Activated CD4-positive, alpha-beta T cell treated with anti-CD3 and anti-CD28 coated beads for 48 hours (primary cell): ENCODE measurements at places on chromosomes 3 and 15.

- no peak for DNase-seq
Measured at GRCh38 chr3:60081381-60082095, 1031.7 kb upstream of the CFAP20DC start.

- DNase-seq = no peak
Measured at GRCh38 chr15:61524545-61524944, 295.4 kb upstream of the RORA start.

DNA sequence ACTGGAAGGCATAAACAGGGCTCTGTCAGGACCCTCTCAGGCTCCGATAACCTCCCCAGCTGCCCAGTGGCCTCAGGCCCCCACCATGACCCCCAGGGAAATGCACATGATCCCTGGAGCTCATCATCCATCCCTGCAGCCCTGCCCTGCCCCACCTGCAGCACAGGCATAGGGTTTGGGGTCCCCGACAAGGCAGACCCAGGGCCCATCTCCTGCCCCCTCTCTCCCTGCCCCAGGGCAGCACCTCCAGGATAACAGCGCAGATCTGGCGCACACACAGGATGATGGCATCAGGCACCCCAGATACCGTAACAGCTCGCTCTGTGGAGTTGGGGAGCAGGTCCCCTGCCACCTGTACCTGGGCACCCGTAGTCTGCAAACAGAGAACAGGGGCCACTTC is 4.5 kb downstream of the GPR62 start:
- DNase-seq = no peak

DNA sequence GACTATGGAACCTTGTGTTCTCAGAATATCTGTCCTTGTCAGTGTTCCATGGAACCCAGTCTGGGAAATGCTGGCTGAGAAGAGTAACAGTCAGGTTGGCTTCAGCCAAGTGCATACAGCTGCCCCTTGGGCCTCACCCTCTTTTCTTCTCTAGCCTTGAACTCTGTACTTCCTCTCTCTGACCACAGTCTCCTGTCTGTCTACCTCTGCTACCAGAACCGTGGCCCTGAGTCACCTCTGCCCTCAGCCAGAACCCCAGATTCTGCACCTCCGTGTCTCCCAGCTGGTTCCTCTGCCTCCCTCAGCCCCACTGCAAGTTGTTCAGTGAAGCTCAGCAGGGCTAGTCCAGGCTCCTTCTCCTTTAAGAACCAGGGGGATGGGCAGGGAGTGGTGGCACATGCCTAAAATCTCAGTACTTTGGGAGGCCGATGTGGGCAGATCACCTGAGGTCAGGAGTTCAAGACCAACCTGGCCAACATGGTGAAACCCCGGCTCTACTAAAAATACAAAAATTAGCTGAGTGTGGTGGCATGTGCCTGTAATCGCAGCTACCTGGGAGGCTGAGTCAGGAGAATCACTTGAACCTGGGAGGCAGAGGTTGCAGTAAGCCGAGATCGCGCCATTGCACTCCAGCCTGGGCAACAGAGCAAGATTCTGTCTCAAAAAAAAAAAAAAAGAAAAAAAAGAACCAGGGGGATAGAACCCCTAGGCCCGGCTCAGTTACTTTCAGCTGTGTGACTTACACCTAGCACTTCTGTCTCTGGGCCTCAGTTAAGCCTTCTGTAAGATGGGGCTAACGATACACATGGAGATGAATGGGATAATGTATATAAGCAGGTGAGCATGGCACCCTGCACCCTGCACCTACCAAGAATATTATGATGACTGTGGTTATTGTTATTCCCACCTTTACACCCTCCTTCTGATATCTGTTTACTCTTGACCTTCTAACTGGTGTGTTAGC is 24.3 kb upstream of the TATDN2 start:
- peak; percentile 53 for DNase-seq

DNA sequence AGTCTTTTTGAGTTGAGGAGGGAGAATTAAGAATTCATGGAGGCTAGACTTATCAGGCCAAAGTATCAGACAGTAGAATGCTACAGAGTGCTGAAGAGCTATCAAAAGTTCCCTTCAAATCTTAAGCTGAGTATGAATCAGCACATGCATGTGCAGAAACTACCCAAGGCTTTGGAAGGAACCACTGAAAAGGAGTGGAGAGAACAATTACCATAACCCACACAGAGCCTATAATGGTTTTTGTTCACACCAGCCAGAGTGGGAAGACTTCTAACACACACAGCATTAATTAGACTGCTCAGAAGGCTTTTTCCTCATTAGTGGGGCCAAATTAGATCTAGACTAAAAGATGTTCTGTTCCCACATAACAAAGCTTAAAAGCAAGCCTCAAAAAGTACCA is 83.7 kb upstream of the SLC6A11 start:
- DNase-seq = no peak

GRCh38 chr3:62632510-62633294 is 242.5 kb downstream of the CADPS start:
- DNase-seq = no peak

DNA sequence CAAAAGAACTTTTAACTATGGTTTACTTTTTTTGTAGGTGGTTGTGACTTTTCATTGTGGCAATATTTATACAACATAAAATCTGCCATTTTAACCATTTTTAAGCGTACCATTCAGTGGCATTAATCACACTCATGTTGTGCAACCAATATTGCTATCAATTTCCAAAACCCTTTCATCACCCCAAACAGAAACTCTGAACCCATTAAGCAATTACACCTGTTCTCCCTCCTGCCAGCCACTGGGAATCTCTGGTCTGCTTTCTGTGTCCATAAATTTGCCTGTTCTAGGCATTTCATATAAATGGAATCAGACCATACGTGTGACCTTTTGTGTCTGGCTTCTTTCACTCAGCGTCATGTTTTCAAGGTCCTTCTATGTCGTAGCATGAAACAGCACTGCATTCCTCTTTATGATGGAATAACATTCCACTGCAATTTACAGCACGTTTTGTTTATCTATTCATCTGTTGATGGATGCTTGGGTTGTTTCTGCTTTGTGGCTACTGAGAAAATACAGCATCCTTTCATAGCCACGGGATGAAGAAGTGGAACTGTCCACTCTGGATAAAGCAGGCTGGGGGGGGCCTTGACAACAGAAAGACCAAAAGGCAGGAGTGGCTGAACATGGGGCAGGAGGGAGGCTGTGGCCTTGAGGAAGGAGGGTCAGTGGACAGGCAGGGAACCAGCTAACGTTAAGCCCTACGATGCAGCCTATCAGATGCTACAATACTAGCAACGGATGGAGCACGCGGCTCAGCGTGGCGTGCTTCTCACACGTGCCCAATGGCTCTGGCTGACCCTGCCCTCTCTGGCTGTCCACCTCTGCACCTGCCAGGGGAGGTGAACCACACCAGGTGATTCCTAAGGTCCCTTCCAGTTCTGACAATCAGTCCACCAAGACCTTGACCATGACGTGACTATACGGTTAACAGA is 110.9 kb downstream of the SEC22A start:
- no peak for DNase-seq

DNA sequence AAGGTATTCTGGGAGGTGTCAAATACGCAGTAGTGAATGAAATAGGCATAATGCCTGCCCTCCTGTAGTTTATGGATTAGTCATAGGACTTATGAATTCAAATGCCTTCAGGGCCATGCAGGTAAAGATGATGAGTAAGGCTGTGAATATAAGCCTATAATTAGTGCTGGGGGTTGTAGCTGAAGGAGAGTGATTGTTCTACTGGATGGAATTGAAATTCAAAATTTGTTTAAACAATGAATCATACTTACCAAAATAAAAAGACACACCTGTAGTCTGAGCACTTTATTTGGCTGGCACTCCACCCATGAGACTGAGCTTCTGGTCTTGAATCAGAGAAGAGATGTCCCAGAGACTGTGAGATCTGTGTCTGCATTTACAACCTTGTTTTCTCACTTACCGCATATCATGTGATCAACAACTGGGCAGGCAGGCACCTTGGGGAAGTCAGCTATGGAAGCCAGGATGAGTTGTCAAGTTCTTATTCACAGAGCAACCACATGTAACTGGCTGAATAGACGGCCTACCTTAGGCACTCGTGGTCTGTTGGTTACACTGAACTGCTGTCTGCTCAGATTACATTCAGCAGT is 291.8 kb downstream of the NAALADL2 start:
- DNase-seq = no peak

GRCh38 chr3:186775999-186776398 is 7.4 kb upstream of the EIF4A2 start:
- no peak for DNase-seq

GRCh38 chr3:186642014-186642413 is 1.8 kb downstream of the FETUB start:
- peak; percentile 5 for DNase-seq

DNA sequence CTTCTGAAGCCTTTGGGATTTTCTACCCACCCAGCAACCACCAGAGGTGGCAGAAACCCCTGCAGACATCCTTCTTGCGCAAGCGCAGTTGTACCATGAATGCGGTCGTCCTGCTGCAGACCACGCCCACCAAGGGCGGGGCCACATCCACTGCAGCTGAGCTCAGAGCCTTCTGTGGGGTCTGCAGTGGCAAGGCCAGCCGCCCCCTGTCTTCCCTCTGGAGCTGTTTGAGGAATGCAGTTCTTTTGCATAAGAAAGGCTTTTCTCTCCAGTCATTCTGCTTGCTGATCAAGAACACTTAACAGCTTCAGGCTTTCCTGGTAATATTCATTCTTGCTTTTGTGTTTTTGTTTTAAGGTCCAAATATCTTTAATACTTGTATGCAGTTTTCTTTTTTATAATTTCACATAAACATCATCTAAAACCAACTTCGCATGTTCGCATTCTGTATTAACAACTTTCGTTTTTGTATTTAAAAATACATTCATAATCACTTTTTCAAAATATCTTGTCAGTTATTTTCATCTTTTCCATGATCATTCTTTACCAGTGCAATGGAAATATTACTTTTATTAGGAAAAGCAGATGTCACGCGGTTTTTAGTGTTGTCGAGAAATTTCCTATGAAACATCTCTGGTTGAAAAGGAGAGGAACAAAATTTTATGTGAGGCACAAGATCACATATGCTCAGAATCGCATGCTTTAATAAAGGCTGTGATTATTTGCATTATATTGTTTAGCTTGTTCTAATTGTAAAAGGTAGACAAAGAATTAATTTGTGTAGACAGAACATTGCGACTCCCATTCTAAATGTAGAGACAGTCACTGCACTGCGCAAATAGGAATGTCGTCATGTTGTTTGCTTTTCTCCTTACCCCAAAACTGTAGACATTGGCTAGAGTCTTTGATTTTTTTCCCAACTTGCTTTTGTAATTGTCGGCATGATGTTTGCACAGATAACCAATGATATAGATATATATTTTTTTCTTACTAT is 98.1 kb upstream of the SNRPN start:
- DNase-seq = no peak

GRCh38 chr3:50557106-50557505 is 10.4 kb downstream of the C3orf18 start:
- DNase-seq = no peak

DNA sequence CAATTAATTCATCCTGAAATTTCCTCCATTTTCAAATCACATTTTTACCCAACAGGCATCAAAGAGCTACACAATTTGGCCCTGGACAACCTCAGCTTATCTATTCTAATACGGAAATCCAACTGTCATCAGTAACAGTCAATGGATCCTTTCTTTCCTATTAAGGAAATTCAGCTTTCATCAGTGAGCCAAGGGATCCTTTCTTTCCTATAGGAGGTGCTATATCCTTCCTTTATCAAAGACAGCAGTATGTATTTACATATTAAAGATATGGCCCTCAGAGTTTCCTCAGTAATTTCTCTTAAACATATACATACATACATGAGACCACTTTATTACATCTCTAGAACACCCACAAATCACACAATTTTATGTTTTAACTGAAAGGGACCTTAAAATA is 10.1 kb downstream of the DHX36 start:
- DNase-seq = no peak

GRCh38 chr3:175146258-175146657 is 287.1 kb downstream of the NAALADL2 start:
- no peak for DNase-seq

DNA sequence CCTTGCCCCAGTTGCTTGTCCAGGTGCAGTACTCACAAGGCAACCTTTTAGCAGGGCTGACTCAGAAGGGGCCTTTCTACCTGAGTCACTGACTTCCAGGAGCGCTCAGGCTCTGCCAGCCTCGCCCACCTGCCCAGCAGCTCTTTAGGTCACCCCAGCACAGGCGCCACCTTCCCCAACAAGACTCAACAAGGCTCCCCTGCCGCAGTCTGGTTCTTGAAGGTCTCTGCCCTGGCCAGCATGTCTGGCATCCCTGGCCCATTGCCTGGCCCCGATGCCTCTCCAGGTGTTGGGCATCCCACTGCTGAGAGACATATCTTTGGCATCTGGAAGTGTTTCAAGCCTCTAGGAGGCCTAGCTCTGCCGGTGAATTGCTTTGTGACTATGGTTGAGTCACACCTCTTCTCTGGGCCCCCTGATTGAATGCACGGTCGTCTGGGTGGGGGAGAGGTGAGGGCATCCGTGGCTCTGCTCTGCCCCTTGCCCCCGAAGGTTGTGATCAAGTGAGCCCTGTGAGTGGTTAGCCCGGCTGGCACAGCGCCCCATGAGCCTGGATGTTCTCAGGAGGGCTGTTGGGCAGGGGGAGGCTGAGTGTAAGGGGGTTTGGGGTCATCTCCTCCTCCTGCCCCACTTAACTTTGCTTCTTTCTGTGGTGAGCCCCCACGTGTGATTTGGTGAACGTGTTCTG is 21.6 kb downstream of the SNX33 start:
- peak; percentile 24 for DNase-seq

DNA sequence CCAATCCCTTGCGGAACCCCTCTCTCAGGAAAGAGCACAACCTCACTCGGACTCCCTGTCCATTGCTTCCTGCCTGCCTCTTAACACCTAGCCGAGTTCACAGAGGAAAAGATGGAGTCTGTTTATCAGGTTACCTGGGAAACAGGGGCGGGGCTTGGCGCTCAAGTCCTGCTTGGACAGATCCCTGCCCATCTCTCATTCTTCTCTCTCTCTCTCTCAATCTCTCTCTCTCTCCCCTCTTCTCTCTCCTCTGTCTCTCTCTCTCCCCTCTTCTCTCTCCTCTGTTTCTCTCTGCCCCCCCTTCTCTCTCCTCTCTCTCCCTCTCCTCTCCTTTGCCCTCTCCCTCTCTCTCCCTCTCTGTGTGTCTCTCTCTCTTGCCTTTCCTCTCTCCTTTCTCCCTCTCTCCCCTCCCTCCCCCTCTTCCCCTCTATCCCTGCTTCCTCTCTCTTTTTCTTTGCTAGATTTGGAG is at the start of gene EFHB:
Gene EFHB (minus strand): TSS at position 120 of the 469 bp plus-strand sequence. CDS start 199 bp downstream, outside the sequence.
- peak; percentile 41 for DNase-seq

- DNase-seq = no peak
Measured at GRCh38 chr3:116474801-116475200, 29.5 kb upstream of the LSAMP start.

GRCh38 chr3:11523572-11524101 is 120.1 kb downstream of the VGLL4 start:
- no peak for DNase-seq

GRCh38 chr15:88624971-88625490 is 3.9 kb downstream of the AEN start:
- DNase-seq = no peak

- DNase-seq = no peak
Measured at GRCh38 chr3:99874237-99875002, 56.8 kb downstream of the CMSS1 start.

DNA sequence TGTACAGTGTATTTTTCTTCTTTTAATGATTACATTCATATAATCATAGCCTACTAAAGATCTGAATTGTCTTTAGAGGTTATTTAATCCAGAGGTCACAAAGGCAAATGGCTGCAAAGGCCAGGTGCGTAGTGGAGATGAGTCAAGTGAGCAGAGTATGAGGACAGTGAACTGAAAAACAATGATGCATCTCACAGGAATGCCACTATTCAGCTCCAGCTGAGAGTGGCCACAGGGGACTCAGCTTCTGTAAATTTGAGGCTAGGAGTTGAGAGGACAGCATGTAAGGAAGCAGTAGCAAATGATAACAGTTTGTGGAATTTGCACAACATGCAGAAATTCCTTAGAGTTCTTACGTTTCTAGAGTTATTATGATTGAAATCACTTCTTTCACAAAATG is 50.4 kb downstream of the COL6A5 start:
- no peak for DNase-seq
